Fibroblast of skin of back (primary cell): ENCODE measurements at places on chromosomes 12 and 14.

- DNase-seq = no peak
Observed at GRCh38 chr12:72241552-72241951, 30.6 kb upstream of the TRHDE start.

GRCh38 chr12:92702754-92703679, at the start of gene PLEKHG7:
TSS of gene PLEKHG7 (plus strand) at chr12:92702989. CDS start at chr12:92706632, 3,643 bp downstream.
- DNase-seq = no peak

- no peak for DNase-seq
Observed at GRCh38 chr14:22651586-22651985, 7.4 kb upstream of the OR6J1 start.

- DNase-seq = no peak
Observed at GRCh38 chr12:77723308-77723707, 107.4 kb upstream of the NAV3 start.

DNA sequence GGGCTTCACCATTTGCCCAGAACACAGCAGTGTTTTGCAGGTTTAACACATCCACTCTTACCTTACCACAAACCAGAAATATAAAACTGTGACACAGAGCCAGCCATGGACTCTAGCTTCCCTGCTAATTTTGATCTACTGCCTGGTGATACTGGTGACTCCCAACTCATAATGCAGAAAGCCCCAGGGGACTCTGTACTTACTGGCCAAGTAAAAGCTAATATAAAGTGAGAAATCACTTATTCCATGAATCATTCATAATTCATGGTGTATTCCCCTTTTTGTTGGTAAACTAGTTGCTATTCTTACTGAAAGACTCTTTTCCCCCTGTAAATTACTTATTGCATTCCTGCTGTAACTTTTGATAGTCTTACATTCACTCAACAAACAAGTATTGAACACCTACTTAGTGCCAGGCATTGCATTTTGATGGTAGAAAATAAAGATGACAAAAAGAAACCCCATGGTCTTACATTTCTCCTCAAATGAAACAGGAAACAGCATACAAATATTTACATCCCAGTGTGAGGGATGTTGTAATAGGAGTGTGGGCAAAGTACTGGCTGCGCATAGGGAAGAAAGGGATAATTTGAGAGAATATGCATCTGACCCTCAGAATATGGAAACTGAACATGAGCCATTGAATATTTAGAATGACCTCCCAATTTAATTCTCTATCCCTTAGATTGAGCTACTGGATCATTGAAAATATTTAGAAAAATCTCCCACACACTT, 279.6 kb downstream of the PDZRN4 start:
- no peak for DNase-seq

- DNase-seq = no peak
Observed at GRCh38 chr12:57549203-57549908, 488 bp upstream of the KIF5A start.

DNA sequence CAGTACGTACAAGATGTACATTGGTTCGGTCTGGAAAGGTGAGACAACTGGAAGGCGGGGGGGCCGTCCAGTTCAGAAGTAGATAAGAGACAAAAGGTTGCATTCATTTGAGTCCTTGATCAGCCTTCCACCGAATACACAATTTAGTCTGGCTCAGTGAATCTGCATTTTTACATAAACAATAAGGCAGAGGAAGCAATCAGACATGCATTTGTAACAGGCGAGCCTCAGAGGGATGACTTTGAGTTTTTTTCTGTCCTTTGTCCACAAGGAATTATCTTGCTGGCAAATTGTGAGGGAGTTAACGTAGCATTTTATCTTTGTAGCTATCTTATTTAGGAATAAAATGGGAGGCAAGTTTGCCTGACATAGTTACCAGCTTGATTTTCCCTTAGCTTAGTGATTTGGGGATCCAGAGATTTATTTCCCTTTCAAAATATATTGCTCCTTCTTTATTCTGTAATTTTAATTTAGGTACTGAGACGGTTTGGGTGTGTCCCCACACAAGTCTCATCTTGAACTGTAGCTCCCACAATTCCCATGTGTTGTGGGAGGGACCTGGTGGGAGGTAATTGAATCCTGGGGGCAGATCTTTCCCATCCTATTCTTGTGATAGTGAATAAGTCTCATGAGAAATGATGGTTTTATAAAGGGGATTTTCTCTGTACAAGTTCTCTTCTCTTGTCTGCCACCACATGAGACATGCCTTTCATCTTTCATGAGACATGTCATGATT, 59.4 kb downstream of the TESPA1 start:
- DNase-seq = no peak

DNA sequence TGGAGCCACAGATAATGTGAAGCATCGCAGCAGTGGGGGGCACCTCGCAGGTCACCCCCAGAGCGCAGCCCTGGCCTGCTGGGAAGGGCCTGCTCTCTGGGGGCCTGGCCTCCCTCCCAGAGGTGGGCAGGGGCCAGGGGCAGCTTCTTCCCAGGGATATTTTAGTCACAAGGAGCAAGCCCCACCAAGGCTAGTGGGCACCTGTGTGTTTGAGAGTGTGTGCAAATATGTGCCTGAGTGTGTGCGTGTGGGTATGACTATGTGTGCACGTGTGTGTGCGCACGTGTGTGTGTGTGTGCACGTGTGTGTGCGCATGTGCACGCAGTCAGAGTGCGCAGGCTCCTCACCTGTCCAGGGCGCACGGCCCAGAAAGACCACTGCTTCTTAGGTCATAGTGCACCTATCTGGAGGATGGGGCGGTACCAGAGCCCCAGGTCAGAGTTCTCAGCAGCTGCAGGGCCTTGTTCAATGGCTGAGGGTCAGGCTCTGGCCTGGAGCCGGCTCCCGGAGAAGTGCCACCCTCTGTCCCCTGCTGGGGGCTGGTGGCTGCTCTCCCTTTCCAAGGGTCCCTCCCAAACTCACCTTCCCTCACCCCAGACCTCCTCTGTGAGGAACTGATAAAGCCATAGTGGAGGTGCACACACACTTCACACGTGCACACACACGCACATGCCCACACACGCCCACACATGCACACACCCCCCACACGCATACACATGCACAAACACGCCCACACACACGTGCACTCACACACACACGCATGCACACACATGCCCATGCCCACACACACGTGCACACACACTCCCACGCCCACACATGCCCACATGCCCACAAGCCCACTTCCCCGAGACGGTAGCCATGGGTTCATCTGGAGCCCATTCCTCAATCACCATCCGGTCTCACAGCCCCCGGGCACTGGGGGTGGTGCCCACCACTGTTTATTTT, 128.5 kb downstream of the KIF26A start:
- DNase-seq = no peak

- DNase-seq = no peak
Observed at GRCh38 chr12:5718680-5719079, 226.4 kb downstream of the ANO2 start.

- DNase-seq = no peak
Observed at GRCh38 chr14:69710378-69710777, 56.6 kb upstream of the SRSF5 start.

DNA sequence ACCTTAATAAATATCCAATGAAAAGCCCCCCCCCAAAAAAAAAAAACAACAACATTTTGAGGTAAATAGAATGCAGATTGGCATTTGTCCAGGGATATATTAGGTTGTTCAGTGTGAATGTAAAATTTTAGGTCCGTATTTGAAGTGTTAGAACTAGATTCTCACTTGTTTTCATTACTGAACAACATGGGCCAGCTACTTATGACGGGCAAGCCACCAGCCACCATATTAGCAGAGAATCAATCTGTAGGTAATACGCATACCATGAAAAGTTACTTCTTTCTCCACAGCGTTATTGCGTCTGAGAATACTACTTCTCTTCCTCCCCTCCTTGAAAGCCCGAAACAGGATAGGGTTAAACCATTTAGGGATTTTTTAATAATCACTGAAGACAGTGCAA, 5.4 kb downstream of the FLRT2 start:
- no peak for DNase-seq

DNA sequence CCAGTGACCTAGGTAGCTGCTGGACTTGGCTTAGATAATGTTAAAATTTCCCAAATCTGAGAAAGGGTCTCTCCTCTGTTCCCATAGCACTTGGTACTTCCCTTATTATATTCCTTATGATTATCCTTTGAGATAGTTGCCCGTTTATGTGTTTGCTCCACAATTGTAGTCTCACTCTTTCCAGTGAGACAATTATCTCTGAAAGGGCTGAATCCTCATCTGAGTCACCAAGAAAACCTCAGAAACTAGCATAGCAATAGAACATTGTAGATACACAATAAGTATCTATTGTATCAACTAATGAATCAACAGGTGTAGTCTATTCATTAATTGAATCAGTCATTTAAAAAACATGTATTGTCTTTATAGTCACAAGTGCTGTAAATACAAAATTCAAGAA, 119.1 kb upstream of the FAR2 start:
- no peak for DNase-seq

DNA sequence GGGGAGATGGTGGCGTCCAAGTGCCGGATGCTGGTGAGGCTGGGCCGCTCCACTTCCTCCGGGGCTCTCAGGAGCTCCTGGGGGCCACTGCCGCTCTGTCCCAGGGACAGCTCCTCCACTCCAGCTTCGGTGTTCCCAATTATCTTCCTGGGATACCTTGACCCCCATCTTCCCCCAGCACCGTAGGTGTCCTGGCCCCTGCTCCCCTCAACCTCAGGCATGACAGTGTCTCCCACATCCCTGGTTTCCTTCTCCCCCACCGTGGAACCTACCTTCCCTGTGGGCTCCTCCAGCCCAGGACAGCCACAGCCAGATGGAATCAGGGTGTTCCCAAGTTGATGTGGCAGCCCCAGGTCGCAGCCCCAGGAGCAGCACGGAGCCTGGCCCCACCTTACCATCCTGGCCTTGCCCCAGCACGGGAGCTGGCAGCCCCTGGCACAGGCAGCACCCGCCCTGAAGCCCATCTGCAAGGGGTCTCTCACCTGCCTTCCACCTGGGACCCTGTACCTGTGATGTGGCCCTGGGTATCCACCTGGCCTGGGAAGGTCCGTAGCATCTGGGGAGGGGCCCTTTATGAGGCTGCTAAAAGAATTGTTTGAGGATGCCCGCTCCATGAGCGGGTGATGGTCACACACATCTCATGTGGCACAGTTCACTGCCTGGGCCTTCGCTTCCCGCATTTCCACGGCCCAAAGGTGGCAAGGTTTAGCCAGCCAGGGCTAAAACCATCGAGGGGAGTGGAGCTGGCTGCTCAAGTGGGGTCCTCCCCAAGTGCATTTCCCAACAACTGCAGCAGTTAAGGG, 4.1 kb downstream of the TMEM121 start:
- no peak for DNase-seq

DNA sequence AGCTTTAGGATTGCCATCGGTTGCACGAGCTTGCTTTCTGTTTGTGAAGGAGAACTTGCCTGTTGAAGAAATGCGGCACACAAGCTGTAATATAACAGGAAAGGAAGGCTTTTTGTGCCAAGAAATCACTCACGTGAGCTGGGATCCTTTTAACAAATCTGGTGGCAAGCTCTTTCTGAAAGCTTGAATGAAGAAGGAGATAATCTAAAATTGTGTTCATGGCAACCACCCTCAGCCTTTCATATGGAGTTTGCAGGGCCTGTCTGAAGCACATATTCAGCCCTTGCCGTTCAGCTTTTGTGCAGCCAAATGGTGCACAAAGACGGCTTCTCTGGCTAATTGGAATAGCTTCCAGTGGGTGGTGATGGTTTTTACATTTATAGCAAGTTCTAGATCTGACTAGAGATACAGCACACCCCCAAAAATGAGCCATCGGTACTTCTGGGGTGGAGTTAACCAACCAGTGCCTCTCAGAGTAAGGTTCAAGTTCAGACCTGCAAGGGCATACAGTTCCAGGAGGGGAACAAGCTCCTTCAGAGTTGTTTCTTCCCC, 107.4 kb downstream of the AEBP2 start:
- peak; percentile 24 for DNase-seq
